ENCODE measurements at places on chromosomes 7 and 10.

- no peak for DNase-seq
Observed at GRCh38 chr7:69676247-69676646, 78.0 kb downstream of the AUTS2 start.

DNA sequence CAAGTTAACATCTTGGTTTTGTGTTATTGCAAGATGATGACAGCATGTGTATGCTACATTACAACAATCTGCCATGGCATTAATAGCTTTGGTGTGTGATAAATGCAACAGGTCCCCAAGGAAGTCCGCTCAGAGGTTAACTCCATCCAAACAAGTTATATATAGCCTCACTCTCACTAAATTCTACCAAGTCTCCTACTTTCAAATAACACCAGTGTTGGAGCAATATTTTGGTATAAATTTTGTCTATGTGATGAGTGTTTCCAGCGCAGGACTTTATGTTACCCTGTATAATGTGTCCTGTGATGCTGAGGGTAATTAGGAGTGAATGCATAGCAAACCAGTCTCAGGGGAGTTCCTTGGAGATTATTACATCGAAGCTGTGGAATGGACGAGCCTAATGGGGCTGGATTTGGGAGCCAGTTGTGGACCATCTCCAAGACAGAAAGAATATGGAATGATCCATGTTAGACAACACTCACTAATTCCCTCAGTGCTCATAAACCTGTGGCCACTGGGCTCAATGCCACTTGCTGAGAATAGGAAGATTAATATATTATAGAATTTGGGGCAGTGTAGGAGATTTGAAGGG lies 127.6 kb upstream of the CXCL12 start:
- DNase-seq = no peak

- DNase-seq = peak; percentile 72
Observed at GRCh38 chr7:73734619-73735527, 3.7 kb downstream of the ABHD11 start.

- no peak for DNase-seq
Observed at GRCh38 chr10:114350751-114351150, 53.6 kb downstream of the AFAP1L2 start.

GRCh38 chr10:124693396-124693795 lies 50.8 kb downstream of the FAM53B start:
- no peak for DNase-seq

GRCh38 chr10:48653944-48654698 lies 30.6 kb upstream of the WDFY4 start:
- no peak for DNase-seq

GRCh38 chr10:101070098-101070497 lies 8.3 kb downstream of the KAZALD1 start:
- no peak for DNase-seq

DNA sequence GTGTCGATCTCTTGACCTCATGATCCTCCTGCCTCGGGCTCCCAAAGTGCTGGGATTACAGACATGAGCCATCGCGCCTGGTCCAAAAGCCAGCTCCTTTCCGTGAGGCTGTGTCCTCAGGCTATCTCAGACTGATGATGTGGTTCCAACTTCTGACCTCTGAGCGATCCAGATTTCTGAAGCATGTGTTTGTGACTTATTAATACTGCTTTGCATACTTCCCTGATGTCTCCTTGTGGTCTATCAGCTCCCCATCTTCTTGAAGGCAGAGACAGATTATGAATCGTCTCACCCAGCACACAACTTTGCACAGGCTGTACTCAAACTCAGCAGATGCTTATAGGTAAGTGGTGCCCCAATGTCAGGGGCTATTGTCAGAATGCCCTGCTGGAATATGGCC lies 2.0 kb upstream of the PLPP4 start:
- no peak for DNase-seq

- DNase-seq = no peak
Observed at GRCh38 chr7:154864523-154864891, 138.4 kb downstream of the PAXIP1 start.

GRCh38 chr10:89215511-89215910 lies 8.4 kb upstream of the CH25H start:
- no peak for DNase-seq

DNA sequence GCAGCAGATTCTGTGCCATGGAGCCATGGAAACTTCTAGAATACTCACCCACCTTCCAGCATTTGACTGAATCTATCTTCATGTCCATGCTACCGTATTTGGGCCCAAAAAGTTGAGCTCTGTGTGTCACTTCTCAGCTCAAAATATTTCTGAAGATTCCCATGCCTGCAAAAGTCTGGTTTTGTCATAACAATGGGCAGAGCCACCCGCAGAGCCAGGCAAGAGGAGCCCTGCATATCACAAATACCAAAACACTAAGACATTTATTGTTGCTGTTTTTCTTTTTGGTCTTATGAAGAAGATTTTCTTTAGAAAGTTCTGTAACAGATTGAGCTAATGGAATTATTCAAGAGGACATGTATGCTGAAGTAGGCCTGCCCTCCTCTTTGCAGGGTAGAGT lies 68.1 kb downstream of the PRTFDC1 start:
- no peak for DNase-seq

DNA sequence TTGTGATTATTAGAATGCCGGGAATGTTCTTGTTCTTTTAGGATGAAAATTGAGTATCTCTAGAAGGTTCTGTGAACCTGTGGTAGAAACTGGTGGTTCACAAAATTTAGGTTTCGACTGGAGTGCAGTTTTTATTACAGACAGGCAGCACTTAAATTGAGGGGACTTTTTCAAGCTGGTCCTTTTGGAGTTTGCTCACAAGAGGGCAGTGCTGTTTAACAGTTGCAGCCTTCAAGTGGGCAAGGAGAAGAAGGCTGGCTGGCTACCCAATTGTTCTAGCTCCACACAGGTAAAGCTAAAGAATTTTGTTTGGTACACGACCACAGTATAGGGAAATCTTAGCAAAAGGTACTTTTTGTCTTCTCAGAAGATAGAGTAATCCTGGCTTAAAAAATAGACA lies 233.6 kb downstream of the SNX13 start:
- DNase-seq = peak; percentile 5

- no peak for DNase-seq
Observed at GRCh38 chr10:29277296-29277695, 11.6 kb upstream of the LYZL1 start.

GRCh38 chr7:102974366-102975236 lies 61.8 kb downstream of the LRRC17 start:
- no peak for DNase-seq

GRCh38 chr7:25574828-25575227 lies 346.5 kb upstream of the NPVF start:
- DNase-seq = no peak

- no peak for DNase-seq
Observed at GRCh38 chr7:81694711-81695110, 75.1 kb downstream of the HGF start.

DNA sequence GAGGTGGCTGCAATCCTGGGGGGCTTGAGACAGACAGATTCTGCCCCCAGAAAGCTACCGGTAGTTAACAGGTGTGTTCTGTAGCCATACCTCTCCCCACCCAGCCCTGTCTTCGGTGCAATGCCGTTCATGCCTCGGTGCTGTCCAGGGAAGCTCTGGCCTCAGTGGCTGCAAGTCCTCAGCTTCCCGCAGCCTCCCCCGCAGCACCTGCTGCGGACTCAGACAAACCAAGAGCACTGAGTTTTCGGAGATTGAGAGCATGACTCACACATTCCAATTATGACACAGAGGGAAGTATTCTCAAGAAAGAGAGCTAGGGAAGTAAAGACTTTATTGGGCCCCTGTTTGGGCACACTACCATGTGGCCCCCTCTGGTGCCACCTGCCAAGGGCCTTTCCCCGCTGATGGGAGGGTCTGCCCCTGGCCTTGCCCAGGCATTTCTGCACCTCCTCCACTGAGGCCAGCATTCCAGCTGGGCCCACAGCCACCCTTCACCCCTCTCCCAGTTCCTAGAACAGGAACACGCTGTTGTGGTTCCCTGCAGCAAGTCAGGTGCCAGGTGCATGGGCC lies 30.2 kb upstream of the EZH2 start:
- DNase-seq = peak; percentile 40

GRCh38 chr10:72365106-72365895 lies 10.6 kb upstream of the DNAJB12 start:
- no peak for DNase-seq

Measured in stimulated activated CD4-positive, alpha-beta T cell treated with anti-CD3 and anti-CD28 coated beads, TNF-alpha, amount 100 ng/mL, for 48 hours (primary cell).